ENCODE measurements at places on chromosomes 7 and 10.

- no peak for DNase-seq
These were observed 15.9 kb downstream of the BZW2 start for GRCh38 chr7:16661924-16662323.

GRCh38 chr10:43065234-43065633, 11.6 kb upstream of the RET start:
- DNase-seq, result no peak

GRCh38 chr7:141688043-141688442, 13.9 kb downstream of the DENND11 start:
- DNase-seq, result no peak

- no peak for DNase-seq
These were observed 477.3 kb downstream of the SDK1 start for GRCh38 chr7:3778345-3778744.

DNA sequence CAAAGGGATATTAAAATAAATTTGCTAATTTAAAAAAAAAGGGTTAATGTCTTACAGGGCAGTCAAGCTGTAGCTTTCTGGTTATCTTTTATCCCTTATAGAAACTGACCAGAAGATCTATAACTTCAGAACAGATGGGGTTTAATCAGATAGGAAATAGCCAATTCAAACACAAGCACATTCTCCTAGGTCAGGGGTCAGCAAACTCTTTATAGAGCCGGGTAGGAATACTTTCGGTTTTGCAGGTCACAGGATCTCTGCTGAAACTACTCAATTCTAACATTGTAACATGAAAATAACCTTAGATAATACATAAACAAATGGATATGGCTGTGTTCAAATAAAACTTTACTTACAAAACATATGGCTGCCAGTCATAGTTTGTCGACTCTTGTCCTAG, 479.8 kb downstream of the ADRA2A start:
- no peak for DNase-seq

- peak; percentile 33 for DNase-seq
These were observed 337.1 kb upstream of the GLI3 start for GRCh38 chr7:42573881-42574672.

DNA sequence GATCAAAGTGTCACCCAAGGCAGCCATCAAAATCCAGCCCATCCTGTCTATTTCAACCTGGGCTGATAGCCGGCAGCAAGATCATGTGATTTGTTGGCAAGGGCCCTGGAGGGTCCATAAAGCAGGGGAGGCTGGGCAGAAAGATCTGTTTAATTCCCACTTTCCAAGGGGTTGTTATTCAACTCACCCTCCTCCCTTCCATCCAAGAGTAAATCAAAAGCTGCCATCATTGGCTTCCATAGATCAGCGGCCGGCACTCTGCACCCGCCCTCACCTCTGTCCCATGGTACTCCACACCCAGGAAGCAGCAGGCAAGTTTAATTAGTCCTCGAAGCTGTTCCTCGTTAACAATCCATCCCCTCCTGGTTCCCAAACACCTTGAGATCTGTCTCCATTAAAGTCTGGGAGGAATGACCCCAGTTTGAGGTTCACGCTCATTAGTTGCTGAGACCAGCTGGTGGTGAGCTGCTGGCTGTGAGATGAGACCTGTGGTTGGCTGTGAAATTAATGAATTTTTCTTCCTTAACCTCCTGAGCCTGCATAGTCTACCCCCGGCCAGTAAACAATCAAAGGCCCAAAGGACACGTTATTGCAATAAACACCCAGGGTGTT, 120.6 kb upstream of the CHST15 start:
- DNase-seq, result no peak

GRCh38 chr10:24718031-24718855, 5.4 kb downstream of the ARHGAP21 start:
- DNase-seq, result peak; percentile 56

- DNase-seq, result no peak
These were observed 287.1 kb downstream of the WDR11 start for GRCh38 chr10:121138112-121138860.
